CD14-positive monocyte (primary cell): ENCODE measurements at places on chromosomes 4 and X. TPM values are rescaled to one million over a fixed set of nuclear protein-coding genes. Genes with fewer than 3 reads are reported as not detected.

DNA sequence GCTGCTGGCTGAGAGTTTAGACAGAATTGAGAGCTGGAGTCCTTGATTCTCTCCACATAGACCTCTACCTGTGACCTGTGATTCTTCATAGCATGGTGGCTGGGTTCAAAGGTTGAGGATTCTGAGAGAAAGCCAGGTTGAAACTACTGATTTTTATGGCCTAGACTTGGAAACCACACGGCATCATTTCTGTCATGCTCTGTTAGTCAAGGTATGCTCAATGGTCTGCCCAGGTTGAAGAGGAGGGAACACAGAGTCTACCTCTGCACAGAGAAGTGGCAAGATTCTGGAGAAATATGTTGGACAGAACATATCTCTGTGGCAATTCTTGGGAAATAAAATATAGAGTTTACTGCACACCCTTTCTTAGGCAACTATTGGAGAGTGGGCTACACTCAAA is 57.2 kb upstream of the CXorf66 start:
- DNase-seq, result no peak

DNA sequence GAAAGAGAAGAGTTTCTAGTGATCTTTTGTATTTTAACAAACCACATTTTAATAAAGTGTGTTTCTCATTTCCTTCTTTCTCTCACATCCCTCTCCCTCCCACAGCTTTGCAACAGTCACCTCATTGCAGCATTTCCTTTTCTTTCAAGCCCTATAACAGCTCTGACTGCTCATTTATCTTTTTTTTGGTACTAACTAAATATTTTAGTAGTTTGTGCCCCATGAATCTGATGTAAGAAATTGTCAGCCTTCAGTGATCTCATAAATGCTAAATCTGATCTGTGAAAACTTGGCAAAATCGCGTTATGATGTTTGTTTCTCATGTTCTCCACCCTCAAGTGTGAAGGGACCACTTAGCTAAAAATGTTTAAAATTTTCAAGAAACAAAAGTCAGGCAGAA is 258.5 kb upstream of the SLIT2 start:
- peak; percentile 10 for DNase-seq

DNA sequence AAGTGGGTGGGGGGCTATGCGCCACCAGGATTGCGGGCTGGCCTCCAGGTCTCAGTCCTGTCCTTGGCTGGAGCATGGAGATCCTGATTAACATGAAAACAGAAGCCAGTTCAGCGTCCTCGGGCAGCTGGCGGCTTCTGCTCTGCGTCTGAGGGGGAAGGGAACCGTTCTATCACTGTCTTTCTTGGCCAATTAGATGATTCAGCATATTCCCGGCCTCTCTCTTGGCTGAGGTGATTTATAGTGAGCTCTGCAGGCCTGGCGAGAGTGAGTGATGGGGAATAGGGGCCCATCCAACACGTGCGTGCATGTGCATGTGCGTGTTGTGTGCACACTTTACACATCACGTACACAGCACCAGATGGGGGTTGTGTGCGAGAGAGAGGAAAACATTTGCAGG is 145.8 kb upstream of the ATP6AP2 start:
- peak; percentile 47 for DNase-seq

ANKRD50 gene
- 2.6 TPM for polyA plus RNA-seq

SH3RF1 gene
- polyA plus RNA-seq, result 3.5 and 4.4 TPM in 2 replicates

DNA sequence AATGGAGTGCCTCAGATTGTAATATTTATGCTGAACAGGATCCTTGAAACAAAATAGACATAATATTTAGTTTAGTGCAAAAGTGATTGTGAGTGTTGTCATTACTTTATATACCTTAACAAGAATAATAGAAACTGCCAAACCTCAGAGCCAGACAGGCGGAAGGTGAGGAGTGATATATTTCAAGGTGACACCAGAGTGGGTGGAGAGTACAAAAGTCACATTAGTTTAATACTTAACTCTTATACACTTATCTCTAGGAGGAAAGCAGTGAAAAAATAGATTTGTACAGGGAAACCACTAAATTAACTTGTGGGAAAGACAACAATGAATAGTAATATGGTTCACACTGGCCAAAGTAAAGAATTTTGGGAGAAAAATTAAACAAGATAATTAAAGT is 342.8 kb upstream of the NDST4 start:
- no peak for DNase-seq

DNA sequence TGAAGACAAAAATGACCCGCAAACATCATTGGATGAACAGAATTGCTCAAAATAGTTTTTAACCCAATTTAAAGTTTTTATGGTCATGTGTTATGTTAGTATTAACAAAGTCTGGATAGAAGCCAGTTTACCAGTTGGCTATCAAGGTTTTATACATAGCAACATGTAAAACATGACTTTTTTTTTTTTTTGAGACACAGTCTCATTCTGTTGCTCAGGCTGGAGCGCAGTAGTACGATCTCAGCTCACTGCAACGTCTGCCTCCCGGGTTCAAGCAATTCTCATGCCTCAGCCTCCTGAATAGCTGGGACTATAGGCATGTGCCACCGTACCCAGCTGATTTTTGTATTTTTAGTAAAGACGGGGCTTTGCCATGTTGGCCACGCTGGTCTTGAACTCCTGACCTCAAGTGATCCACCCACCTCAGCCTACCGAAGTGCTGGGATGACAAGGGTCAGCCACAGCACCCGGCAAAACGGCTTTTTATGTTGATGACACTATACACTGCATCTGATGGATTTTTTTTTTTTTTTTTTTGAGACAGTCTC is 3.4 kb downstream of the SAT1 start:
- peak; percentile 40 for DNase-seq

- peak; percentile 10 for DNase-seq
These were observed 1.1 kb downstream of the CTBP1 start for GRCh38 chr4:1247864-1248244.

DNA sequence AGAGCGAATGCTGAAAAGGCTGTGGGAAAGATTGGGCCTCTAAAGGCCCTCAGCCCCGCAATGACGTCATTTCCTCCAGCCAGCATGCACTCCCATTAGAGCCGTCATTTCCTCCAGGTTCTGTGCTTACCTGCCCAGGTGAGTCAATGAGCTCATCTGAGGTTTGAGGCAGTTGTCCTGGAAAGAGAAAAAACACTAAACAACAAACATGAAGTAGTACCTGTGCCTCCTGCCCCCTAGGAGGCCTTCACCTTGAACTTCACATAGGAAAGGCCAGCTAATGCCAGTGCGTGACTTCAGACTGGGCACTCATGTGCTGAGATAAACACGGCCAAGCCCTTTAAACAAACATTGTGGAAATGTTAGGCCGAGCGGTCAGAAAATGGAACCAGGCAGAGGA is 55.9 kb downstream of the FHDC1 start:
- DNase-seq, result no peak
